Smooth muscle cell of the pulmonary artery (primary cell): ENCODE measurements at places on chromosomes 12 and 14. TPM values are rescaled to one million over a fixed set of nuclear protein-coding genes. Genes with fewer than 3 reads are reported as not detected.

Gene SERPINA4
- not detected in 2 replicates for total RNA-seq

Gene TAS2R46
- total RNA-seq: 2.6 and 4.8 TPM in 2 replicates

Gene SERPINA10
- total RNA-seq: not detected in 2 replicates

Gene BMP4
- 9.7 and 20.0 TPM in 2 replicates for total RNA-seq
